Left ventricle myocardium inferior (tissue), 1 donor: ENCODE measurements at places on chromosomes 7 and 10. TPM values are rescaled to one million over a fixed set of nuclear protein-coding genes. Genes with fewer than 3 reads are reported as not detected.

Gene GAD2
- not detected for total RNA-seq

Gene GIMAP6
- total RNA-seq = 24.3 TPM

Gene GHRHR
- not detected for total RNA-seq

Gene PTF1A
- total RNA-seq = not detected

Gene AQP1
- 253 TPM for total RNA-seq

Gene GPR146
- 29.8 TPM for total RNA-seq

Gene ADAMTS14
- total RNA-seq = 0.47 TPM

DNA sequence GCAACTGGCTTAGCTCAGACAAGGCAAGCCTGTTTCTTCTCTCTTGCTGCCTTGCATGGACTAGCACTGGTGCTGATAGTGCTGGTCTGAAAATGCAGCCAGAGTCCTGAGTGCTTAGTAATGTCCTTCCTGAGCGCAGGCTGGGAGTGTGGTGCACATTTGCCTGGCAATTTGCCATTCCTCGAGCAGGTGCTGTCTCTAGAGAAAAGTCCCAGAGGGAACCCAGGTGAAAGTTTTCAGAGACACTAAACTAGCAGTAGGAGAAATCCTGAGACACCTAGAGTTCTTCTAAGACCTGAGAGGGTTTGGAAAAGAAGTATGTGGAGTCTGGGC, 1.9 kb downstream of the SFTPD start:
- DNase-seq = no peak

- no peak for DNase-seq
These were observed 6.1 kb downstream of the MMRN2 start for GRCh38 chr10:86951184-86951761.

- no peak for DNase-seq
These were observed 207.6 kb downstream of the FRMD4A start for GRCh38 chr10:14123139-14123538.

DNA sequence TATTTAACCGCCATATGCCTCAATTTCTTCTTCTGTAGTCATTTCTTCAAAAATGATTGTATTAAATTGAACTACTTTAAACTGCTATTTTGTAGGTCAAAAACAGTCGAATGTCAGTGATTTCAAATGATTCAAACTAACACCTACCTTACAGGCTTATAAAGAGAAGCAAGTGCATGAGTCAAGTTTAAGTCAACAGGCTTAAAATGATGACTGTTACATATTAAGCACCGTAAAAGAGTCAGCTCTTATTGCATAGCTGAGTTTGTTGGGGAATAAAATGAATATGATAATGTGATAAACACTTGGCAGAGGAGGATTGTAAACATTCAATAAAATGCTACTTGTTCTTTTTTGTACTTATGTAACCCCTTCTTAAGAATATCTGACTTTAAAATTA, 90.1 kb upstream of the ANKRD1 start:
- no peak for DNase-seq

GRCh38 chr10:122310311-122311050, 39.4 kb downstream of the BTBD16 start:
- DNase-seq = no peak

GRCh38 chr10:81848931-81849330, 26.1 kb upstream of the NRG3 start:
- no peak for DNase-seq

DNA sequence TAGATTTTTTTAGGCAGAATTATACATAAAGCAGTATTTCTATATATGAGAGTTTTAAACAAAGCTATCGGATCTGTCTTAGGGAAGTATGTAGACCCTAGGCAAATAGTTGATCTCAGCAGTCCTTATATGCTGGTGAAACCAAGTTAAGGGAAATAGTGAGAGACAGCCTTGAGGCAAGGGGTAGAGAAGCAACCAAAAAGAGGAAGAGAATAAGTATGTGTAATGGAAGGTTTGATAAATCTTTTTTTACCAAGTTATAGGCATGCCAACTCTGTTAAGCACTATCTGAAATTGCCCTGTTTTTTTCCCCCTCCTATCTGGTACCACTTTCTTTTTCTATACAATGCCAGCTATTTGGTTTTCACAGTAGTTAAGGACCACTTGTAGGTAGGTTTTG, 19.9 kb downstream of the SPAG6 start:
- DNase-seq = no peak

DNA sequence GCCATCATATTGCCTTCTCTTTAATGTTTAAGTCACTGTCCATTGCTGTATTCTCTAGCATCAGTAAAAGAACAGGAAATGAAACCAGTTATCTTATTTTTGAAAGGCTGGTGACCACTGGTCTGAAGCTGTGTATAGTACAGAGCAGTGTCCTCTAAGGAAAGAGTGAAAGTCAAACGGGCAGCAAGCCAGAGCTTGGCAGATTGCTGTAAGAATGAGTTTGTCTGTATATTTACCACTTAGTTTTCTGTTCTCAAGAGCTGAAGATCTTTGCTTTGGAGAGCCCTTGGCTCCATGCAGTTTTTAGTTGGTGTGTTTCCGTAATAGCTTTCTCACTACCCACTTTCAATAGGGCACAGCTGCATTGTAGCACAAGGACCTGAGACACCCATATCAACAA, 31.9 kb downstream of the PCBD1 start:
- no peak for DNase-seq

GRCh38 chr7:116984511-116984910, 31.2 kb downstream of the ST7 start:
- no peak for DNase-seq

DNA sequence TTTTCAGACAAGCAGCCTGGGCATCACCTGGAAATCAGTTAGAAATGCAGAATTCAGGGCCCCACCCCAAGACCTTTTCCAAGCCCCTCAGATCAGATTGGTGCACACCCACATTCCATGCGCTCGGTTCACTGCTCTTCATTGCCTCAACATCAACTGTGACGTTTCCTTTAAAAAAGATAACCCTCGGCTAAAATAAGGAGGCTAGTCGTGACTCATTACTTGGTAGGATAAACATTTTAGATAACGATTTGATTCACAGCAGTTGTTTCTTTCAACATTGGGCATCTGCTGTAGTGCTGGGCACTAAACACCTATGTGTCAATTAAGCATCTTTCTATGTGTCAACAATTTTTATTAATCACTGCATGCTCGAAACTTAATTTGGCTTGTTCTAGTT, 191.1 kb upstream of the LRGUK start:
- no peak for DNase-seq

DNA sequence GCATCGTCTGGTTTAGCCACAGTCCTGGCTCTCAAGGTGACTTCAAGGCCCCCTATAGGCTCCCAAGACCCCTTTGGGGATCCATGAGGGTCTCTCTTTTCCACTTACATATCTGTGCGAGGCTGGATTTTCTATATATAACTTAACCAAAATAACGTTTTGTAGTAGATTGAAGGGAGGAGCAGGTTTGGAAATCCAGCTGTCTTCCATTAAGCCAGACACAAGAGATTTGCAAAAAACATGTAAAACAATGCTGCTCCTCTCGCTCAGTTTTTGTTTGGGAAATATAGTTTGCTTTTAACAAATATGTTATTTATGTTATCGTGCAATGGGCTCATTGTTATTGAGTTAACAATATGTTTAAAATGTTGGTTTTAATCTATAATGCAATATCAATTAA, 811.2 kb downstream of the TYW1 start:
- no peak for DNase-seq

DNA sequence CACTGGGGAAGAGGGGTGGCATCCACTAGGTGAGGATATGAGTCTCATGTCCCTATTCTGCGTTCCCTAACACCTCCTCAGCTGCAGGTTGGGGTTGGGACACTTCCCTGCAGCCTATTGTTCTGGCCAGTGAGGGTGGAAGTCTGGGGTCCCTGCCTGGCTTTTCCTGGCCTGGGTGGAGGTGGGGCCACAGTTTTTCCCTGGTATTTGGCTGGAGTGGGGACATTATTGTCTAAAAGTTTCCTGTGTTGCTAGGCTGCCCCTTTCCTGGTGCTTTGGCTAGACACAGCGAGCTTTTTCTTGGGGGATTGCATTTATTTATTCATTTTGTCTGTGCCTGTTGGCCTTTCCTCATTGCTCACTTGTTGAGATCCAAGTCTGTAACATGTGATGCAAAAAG, 559.5 kb upstream of the IGFBP3 start:
- no peak for DNase-seq

- no peak for DNase-seq
These were observed 194.4 kb downstream of the RELN start for GRCh38 chr7:103795107-103795506.

DNA sequence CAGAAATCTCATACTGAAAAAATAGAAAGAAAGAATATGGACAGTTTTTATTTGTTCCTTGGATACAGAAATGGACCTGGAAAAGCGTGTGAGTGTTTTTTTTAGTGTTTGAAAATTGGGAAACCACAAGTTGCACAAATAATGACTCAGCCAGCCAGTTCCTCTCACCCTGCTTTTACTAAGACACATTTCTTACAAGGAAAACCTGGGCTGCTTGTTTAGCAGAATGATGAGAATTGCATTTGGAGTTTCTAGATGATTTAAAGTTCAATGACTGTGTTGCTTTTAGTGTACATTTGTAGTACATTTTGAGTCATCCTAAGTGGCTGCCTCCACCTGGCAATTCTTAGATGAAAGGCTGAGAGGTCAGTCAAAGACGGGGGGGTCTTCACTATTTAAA, 218.7 kb downstream of the ABCA13 start:
- no peak for DNase-seq

DNA sequence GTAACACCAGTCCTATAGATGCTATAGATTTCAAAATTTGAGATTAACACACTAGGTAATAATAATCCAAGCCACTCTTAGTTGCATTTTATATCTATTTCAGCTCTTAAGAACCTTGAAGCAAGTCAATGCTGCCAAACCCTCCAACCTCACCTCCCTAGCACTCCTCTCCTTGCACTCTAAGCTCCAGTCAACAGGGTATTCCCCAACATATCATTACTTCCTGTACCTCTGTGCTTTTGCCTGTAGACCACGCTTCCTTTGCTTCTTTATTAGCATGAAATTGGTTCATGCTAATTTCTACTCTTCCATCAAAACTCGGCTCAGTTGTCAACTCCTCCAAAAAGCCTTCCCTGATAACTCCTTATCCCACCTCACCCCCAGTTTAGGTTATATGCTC, 24.6 kb downstream of the PEX1 start:
- no peak for DNase-seq

GRCh38 chr10:9229702-9230244, 1175.3 kb downstream of the GATA3 start:
- no peak for DNase-seq

GRCh38 chr7:133376514-133376913, 123.6 kb downstream of the EXOC4 start:
- DNase-seq = no peak

DNA sequence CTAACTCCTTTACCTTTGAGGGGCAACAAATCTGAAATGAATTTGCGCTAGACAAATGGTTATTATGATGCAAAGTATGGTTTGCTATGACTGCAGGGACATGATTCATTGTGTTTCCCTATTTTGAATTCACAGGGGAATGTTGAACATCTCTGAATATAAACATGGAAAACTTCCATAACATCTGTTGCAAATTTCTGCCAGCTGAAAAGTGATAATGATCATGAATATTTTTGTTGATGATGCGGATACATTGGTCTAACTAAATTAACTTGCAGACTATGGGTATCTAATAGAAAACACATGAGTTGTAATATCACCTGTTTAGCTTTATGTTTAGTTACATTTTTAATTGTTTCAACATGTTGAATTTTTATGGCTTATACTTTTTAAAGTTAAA, 1325.5 kb downstream of the REEP3 start:
- DNase-seq = no peak

- peak; percentile 72 for DNase-seq
These were observed 56.8 kb downstream of the HK1 start for GRCh38 chr10:69335063-69335587.

DNA sequence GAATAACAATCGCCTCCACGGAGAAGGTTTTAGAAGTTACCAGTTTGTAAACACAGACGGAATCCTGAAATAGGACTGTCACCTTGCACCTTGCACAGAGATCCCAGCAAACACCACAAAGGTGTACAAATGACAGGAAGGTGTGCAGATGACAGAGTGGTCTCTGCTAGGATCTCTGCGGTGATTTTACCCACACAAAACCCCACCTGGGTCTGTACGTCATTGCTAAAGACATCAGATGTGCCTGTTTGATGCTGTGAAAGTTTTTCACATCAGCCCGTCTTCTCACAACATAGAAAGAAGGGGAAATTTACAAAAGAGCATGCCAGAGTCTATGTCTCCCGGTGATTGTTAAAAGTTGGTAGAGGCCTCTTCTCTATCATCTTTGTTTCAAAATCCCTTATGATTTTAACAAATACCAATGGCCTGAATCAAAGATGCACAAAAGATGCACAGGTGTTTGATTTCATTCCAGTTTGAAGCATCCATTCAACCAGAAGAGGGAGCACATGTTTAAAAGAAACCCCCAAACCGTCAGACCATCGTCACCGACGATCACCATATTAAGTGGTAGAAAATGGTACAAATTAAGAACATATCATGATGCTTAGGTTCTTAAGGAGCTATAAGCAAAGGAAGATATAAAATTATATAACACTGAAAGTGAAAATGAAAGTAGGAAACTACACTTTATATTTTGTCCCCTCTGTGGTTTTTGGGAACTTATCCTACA, 576.5 kb downstream of the PTPRN2 start:
- no peak for DNase-seq

- no peak for DNase-seq
These were observed 131.6 kb upstream of the KLF14 start for GRCh38 chr7:130865408-130866236.

- DNase-seq = no peak
These were observed 169.7 kb downstream of the ARHGAP21 start for GRCh38 chr10:24554036-24554435.

DNA sequence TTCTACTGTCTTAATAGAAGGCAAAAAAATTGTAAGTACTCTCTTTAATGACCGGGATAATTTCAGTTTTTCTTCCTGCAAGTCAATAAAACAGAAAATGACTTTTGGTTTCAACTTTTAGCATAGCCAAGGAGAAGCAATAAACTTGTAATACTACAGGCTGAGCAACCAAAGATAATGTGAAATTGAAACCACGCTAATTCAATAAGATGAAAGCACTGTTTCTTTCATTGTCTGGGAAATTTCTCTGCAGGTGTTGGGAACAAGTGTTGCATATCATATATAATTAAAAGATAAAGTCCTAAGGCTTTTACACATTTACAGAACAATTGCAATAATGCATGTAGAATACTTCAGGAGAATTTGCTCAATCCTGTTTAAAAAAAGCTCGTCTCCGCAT, 462.3 kb downstream of the PAXIP1 start:
- DNase-seq = no peak

DNA sequence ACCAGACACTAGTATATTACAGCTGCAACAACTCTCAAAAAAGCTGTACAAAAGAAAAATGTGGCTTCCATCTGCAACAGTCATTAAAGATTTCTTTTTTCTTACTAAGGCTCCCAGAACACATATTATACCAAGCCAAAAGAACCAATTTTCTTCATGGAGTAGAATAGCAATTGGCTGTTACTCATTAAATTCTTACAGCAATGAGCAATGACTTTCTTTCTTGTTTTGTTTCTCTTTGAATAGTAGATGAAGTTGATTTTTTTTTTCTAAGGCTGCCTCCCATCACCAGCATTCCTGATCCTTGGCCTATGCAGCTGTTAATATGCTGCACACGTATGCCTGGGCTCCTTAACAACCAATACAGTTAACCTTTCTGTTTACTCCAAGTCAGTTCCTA, 36.6 kb upstream of the SPOCK2 start:
- DNase-seq = no peak
